Hepatic stellate cell (primary cell): ENCODE measurements at places on chromosomes 5 and 9.

- peak; percentile 65 for DNase-seq
Observed at GRCh38 chr5:140148508-140148907, 22.8 kb downstream of the IGIP start.

DNA sequence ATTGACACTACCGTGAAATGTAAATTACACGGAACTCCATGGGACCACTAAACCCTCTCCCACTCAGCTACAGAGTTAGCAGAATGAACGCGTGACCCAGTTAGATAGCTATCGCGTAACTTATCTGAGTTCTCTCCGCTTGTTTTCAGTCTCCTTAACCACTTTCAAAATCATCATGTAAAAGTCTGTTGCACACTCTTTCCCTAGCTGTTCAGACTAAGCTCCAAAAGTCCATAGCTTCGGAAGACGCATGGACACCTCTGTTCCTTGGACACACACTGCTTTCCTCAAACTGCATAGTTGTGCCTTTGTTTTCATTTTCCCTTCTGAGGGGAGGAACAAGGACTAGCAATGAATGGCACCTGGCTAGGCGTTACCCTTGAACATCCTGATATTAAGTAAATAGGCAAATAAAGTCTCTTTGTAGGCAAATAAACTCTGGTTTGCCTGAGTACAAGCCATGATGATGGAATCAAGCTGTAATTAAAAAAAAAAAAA lies 83.3 kb downstream of the DAPK1 start:
- DNase-seq = no peak

DNA sequence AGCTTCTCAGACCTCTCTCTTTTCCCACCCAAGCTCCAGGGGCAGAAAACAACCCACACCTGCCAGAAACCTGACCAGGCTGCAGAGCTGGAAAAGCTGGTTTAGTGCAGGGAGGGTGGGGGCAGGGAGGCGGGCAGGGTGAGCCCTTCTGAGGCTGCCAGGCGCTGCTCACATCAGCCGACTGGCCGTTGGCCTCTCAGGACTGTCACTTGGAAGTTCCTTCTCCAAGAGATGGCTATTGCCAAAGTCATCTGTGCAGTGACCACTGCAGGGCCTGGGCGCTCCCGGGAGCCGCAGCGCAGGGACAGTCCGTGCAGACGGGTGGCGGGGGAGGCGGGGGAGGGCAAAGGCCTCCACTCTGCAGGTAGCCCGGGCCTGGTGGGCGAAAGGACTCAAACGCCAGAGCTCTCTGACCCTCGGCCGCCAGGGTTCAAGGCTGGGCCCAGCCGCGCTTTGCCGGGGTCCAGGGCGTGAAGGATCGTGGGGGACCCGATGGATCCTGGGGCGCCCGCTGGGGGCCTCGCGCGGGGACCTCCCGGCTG lies 205.0 kb upstream of the IER5L start:
- DNase-seq = peak; percentile 40

DNA sequence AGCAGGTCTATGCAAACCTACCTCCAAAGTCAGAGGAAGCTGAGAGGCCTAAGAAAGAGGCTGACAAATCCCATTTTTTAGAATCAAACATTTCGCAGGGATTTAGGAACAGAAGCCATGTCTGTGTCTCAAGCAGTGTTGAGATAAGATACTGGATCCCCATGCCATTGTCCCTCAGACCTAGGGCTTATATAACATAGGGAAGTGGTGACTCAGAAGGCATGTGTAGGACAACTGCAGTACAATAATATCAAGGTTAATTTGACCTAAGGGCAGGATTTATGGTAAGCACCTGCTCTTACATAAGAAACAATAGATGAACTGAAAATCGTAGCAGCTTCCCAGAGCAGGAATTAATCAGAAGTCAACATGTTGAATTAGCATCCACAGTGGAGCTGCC lies 459.4 kb downstream of the ANXA1 start:
- no peak for DNase-seq

- DNase-seq = no peak
Observed at GRCh38 chr5:43358301-43358700, 45.1 kb upstream of the HMGCS1 start.

GRCh38 chr9:125497906-125498305 lies 209.1 kb downstream of the MAPKAP1 start:
- no peak for DNase-seq

GRCh38 chr9:14314424-14314928 lies 535 bp upstream of the NFIB start:
- peak; percentile 71 for DNase-seq

DNA sequence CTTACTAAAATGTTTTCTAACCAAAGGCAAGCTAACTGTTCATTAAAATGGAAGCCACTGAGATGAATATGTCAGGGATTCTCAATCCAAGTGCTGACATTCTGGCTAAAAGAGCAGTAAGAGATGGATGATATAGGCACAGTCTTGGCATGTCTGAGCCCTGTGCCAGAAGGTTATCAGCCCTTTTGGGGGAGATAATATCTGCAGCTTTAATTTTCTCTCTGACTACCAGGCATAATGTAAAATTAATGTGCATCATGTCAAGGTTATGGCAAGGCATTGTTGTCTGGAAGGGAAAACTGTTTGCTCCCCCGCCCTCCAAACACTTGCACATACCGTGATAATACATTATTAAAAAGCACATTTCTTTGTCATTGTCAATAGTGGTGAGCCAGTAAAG lies 609.8 kb downstream of the ZNF608 start:
- DNase-seq = no peak

GRCh38 chr5:109844695-109845094 lies 155.0 kb downstream of the MAN2A1 start:
- no peak for DNase-seq

- no peak for DNase-seq
Observed at GRCh38 chr9:37476930-37477329, 8.8 kb upstream of the POLR1E start.

DNA sequence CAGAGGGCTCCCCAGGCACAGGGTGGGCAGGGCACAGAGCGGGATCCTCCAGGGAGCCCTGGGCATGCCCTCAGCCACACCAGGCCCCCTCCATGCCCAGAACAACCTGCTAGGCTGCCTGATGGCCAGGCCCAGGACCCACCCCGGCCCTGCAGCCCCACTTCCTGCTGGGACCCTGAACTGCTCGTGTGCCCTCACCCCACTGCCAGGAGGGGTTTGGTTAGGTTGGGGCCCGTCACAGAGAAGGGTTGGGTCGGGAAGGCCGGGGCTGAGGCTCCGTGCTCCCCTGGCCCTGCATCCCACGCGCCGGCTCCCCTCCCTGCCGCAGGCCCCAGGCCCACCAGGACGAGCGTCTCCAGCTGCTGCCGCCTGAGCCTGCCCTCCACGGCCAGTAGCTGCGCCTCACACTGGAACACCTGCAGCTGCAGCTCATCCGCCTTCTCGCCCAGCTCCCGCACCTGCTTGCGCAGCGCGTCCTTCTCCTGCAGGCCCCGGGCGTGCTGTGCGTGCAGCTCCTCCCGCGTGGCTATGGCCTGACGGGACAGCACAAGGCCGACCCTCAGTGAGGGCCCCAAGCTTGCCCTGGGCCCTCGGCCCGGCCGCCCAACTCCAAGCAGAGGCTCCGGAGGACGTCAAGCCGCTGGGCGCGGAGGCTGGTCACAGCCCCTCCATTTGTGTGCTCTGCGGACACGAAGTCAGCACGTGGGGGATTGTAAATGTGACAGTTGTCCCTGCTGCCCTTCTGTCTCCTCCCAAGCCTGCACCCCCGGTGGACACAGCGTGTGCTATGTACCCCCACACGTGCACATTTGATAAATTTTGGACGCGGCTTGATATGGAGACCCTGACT lies 4.0 kb upstream of the DNLZ start:
- no peak for DNase-seq
